NCI-H1930 (cell line): ENCODE measurements at places on chromosomes 3 and 15.

- DNase-seq: no peak
These were observed 51.4 kb downstream of the SLC6A11 start for GRCh38 chr3:10867384-10867783.

- no peak for DNase-seq
These were observed 5.6 kb downstream of the TP53BP1 start for GRCh38 chr15:43487271-43487895.

DNA sequence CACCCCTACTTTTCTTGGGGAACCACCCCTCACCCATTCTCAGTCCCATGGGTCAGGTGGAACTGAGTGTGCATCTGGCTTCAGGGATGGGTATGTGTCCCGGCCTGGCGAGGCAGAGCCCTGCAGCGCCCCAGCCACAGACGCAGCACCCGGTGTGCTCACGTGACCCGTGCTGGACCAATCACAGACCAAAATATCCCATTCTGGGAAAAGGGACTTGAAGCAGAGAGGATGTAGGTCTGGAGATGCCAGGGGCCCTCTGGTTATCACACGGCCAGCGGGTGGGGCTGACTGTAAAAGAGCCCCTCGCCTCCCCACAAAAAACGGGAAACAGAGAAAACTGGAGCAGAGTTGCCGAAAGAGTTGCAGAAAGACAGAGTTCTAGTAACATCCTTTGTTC lies 138.0 kb upstream of the RAD18 start:
- DNase-seq: no peak

DNA sequence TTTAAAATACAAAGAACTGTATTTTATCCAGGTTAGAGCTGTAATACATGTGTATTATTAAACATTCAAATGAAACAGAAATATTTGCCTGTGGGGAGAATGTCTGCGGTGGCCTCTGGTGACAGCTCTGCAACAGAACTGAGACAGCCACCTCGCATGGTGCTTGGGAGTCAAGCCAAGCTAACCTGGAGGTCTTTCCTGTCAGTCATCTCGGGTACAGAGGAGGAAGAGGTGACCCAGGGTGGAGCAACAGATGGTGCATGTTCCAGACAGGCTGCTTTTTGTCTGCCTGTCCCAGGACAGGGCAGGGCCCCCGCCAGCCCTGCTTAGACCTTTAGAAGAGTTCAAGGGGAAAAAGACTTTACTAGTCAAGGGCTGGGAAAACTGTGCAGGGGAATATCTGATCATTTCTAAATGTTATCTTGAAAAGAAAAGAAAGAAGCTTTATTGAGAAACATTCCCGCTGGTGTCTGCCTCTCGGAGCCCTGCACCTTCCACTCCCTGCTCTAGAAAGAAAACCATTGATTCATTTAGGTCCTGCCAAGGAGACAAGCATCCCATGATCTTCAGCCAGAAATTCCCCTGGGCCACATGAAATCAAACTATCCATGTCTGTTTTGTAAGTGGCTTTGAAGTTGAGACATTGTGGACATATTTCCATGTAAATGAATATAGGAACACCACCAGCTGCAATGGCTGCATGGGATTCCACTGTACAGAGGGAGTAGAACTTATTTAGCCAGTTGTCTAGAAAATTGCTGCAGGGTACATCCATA lies 5.5 kb upstream of the NR2E3 start:
- no peak for DNase-seq

- DNase-seq: no peak
These were observed 225.4 kb downstream of the CTNNB1 start for GRCh38 chr3:41424543-41425300.

GRCh38 chr3:81468391-81468790 lies 293.1 kb downstream of the GBE1 start:
- DNase-seq: no peak

DNA sequence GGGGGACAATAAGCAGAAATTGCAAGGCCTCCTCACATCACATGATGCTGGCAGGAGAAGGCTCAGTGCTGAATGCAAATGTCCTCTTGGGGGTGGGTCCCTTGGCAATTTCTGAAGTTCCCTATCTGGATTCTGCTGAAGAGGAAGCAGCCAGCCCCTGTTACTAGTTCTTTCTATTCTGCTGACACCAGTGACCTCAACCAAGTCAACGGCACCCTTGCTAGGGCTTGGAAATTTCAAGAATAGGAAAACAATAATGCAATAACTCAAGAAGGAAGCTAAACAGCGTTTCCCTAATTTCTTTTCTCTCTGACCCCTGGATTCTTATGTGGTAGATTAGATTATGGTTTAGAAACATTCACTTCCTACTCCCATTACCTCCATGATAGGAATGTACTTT lies 46.2 kb upstream of the FOXP1 start:
- no peak for DNase-seq

GRCh38 chr3:11165476-11165875 lies 11.2 kb downstream of the HRH1 start:
- DNase-seq: no peak

DNA sequence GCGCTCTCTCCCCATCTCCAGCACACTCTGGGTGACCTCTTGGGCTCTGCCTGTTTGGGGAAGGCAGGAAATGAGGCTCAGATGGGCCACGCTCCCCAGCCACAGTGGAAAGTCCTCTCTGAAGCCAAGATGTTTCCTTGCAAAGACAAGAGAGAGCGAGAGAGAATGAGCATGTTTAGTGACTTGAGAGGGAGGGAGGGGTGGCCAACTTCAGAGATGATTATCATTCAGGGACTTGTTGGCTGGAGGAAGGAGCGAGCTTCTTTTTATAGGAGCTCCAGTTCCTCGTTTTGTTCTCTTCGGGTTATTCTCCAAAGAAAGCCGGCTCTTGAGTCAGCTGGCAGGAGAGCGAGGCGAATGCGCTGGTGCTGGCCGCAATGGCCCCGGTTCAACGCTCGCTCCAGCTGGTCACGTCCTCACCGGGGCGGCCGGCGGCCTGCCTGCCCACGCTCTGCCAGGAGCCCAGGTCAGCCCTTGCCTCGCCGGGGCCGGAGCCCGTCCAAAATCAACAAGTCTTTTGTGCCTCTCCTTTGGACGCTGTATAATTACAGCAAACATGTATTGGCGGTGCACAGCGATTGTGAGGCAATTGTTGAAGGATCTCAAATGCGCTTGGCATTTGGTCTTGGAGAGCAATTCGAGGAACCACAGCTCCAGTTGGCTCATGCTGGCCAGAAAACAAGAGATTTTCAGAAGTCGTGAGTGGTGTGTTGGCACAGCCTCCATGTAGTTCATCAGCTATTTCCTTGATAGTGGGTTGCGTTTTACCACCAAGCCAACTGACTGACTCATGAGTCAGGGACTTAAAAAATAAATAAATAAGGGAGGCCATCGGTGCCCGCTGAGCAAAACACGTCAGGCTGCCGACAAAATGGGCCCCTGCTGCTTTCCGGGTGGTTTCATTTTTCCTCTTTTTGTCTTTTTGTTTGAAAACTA lies 288.6 kb downstream of the UACA start:
- DNase-seq: no peak

- DNase-seq: no peak
These were observed 170.2 kb upstream of the IL12A start for GRCh38 chr3:159818399-159818798.

DNA sequence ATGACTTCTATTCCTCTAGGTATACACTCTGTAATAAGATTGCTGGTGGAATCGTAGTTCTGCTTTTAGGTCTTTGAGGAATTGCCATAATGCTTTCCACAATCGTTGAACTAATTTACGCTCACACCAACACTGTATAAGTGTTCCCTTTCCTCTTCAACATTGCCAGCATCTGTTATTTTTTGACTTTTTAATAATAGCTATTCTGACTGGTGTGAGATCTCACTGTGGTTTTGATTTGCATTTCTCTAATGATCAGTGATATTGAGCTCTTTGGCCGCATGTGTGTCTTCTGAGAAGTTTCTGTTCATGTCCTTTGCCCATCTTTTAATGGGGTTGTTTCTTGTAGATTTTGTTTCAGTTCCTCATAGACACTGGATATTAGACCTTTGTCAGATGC lies 12.8 kb downstream of the NXPE3 start:
- no peak for DNase-seq

- DNase-seq: no peak
These were observed 157.4 kb upstream of the PFN2 start for GRCh38 chr3:150128126-150128525.

DNA sequence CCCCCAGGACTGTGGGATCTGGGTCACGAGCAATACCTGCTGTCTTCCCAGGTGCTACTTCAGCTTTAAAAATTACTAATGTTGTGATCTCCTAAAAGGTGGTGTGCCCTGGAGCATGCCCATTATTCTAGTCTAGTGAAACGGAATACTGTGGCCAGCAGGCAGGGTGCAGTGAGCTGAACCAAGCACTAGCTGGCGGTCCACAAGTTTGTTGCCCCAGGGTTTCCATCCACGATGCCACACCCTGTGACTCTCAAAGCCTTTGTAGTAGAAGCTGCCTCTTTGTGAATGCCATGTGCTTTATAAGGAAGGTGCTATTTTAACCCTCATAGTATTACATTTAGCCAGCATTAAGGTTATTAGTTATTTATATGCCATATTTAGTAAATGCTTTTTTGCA lies 49.1 kb downstream of the PXYLP1 start:
- no peak for DNase-seq

DNA sequence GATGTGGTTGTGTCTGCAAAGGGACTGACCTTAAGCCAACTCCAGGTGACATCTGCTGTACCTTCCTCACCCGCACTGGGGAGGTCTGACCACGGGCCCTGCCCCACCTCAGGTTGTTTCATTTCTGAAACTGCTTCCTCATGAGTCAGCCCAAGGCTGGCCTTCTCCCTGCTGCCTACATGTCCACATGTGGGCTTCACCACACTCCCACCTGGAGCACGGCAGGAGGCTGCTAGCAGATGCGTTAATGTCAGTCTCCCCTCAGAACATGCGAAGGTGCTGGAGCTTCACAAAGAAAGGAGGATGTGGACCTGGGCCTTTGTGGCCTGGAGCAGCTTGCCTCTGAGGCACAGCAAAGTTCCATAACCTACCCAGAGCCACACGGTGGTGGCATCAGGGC lies 69.4 kb upstream of the PLXNA1 start:
- no peak for DNase-seq

- DNase-seq: no peak
These were observed 1.6 kb upstream of the ELP6 start for GRCh38 chr3:47515100-47515499.

GRCh38 chr3:131194816-131195215 lies 168.1 kb downstream of the NEK11 start:
- no peak for DNase-seq

DNA sequence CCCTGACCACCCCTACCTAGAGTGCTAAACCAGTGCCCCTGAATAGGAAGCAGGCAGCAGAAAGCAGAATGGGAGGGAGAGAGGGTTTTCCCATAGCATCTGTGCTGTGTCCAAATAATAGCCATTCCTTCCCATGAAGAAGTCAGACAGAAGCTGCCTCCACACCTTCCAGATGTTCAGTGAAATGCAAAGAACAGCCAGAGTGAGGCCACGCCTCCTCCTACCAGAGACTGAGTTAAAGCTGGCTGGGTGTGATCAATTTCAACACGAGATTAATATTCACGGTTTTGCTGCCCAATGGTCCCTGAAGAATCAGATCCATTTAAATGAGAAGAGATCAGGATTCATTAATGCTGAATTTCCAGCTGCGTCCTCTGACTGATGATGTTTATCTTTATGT lies 111.8 kb downstream of the SRGAP3 start:
- DNase-seq: no peak

DNA sequence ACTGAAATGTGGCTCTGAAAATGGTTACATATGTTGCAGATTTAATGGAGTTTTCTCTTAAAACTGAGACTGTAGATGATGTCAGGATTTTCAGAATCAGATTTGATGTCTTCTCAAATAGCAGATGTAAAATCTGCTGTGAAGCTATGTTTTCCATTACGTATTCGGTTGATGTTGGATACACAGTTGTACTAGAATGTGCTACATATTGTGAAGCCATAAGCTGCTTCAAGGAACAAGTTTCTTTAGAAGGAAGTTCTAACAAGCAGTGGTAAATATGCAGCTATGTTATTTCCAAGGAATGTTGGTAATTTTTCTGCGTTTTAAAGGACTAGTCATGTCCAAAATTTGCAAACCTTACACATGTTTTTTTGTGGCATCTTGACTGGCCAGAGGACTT lies 197.7 kb downstream of the RBMS3 start:
- DNase-seq: no peak

DNA sequence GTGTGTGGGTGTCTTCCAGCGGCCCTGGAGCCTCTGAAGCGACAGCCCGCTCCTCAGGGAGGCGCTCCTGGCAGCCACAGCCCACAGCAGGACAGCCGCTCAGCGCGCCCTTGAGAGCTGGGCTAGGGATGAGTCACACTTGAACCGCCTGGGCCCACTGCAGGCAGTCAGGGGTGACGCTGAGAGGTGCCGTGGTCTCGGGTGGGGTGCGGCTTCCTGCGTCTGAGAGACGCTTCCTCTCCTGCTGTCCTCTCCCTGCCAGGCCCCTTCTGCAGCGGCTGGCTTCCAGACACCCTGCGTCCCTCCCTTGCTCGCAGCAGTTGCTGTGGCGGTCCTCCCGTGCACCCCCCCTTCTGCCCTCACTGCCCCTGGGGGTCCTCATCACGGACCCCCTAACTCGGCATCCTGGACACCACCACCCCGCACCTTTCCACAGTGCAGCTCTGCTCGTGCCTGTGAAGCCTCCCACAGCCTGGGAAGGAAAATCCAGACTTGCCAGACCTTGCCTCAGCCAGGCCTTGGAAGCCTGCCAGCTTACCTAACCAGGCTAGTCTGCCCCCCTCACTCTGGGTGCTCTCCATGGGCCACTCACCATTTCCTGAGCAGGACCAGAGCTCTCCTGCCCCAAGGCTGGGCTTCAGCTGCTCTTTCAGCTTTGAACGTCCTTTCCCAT lies 1.1 kb upstream of the SPTBN5 start:
- no peak for DNase-seq

DNA sequence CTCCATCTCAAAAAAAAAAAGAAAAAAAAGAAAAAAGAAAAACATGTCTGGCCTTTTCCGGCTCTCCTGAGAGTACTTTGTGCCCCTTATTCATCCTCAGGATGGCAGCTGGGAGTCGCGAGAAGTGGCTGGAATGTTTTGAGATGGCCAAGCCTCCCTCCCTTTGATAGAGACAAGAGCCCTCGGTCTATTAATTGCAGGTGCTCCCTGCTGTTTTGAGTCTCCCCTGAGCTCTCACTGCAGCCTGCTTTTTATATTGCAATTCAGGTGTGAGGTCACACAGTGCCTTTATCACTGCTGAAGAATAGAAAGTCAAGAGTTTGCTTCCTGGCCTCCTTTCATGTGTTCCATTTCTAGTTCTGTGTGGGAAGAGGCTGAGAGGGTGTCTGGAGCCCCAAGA lies 10.9 kb downstream of the CA12 start:
- no peak for DNase-seq

- no peak for DNase-seq
These were observed 89.7 kb upstream of the COL8A1 start for GRCh38 chr3:99548674-99549073.

DNA sequence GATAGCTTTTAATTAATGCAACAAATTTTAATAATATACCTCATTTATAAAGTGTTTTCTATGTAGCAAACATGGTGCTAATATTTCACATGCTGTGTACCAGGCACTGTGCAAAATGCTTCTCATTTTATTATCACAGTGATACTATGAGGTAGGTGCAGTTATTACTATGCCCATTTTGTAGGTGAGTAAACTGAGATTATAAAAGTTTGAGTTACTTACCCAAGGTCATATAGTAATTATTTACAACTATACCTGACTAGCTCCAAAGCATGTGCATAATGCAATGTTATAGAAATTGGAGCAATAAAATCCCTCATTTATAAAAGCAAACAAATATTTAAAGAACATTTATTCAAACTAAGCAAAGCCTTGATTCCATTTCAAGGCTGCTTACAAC lies 54.5 kb upstream of the DCBLD2 start:
- DNase-seq: no peak

- DNase-seq: no peak
These were observed 33.1 kb downstream of the RNU5B-1 start for GRCh38 chr15:65337436-65338070.
